H1 (cell line): ENCODE measurements at places on chromosomes 2 and 18.

- DNase-seq: no peak
Measured at GRCh38 chr18:25594351-25594750, 242.4 kb upstream of the ZNF521 start.

DNA sequence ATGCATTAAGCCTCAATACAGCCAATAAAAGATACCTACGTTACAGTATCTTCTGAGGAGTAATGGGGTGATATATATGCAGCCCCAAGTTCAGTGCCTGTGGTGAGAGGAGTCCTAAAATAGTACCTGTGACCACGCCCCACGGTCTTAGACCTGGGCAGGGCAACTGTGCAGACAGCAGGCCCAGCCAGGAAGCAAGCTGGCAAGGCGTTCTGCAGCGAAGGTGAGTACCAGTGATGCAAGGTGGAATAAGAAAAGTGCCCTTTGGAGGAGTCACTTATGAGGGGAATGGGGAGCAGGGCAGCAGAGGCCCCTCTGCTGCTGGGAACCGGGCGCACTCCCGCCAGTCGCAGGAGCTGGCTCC is 12.7 kb upstream of the MAP3K2 start:
- DNase-seq: no peak

- DNase-seq: no peak
Measured at GRCh38 chr2:232367016-232367415, 11.5 kb upstream of the ALPP start.

GRCh38 chr2:216588861-216589710 is 44.1 kb upstream of the IGFBP2 start:
- no peak for DNase-seq

DNA sequence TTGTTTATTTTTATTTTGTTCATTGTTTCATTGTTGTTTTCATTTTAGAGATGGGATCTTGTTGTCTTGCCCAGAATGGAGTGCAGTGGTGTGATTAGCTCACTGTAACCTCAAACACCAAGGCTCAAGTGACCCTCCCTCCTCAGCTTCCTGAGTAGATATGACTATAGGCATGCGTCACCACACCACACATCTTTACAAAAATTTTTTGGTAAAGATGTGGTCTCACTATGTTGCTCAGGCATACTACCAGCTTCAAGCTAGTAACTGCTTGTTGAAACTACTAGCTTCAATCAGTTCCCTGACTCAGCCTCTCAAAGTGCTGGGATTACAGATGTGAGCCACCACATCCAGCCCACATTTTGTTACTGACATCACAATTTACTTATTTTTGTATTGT is 14.8 kb downstream of the FAM237A start:
- DNase-seq: no peak
